ENCODE measurements at places on chromosomes 1 and 21.

DNA sequence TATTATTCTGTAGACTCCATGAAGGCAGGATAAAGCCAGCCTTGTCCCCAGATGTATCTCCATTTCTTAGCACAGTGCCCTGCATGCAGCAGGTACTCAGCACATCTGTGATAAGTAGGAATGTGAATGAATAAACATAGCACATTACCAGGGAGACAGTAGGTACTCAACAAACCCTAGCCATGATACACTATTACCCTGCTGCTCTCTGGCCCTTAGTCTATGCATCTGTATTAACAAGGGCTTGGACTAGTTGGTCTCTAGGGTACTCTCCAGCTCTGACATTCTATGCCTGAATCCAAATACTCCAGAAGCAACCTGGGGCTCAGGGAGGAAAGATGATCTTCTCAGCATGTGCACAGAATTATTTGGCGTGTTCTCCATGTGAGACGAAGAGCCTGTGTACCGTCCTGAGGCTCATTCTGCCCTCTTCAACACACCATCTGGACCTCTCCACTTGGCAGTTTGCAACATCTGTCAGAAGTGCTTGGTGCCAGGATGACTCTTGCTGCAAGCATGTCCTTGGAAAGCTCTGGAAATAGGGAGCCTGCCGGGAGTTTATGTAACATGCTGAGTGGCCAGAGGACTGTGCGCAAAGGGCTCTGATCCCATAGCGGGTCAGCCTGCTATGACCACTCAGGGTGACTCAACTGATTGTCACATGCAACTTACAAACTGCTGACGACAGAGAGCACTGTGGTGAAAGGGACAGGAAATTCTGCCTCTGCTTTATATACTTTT, 228.2 kb upstream of the USP24 start:
- no peak for DNase-seq

- DNase-seq, result no peak
These were observed 24.9 kb downstream of the USP25 start for GRCh38 chr21:15754640-15755039.

DNA sequence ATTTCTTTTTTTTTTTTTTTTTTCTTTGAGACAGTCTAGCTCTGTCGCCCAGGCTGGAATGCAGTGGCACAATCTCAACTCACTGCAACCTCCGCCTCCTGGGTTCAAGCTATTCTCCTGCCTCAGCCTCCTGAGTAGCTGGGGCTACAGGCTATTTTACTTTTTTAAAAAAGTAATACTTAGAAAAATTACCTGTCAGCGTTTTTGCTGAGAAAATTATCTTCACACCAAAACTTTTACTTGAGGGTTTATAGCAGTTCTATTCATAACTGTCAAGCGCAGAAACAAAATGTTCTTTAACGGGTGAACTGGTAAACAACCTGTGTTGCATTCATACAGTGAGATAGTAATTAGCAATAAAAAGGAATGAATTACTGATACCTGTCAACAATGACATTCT, 1.5 kb upstream of the SLC25A24 start:
- DNase-seq, result no peak

GRCh38 chr1:53260631-53261247, 22.4 kb upstream of the MAGOH start:
- DNase-seq, result no peak
